CD8-positive, alpha-beta memory T cell (primary cell): ENCODE measurements at places on chromosomes 3 and 15.
A peak's percentile ranks its signal among the peaks of the same experiment; 100 is the strongest.

DNA sequence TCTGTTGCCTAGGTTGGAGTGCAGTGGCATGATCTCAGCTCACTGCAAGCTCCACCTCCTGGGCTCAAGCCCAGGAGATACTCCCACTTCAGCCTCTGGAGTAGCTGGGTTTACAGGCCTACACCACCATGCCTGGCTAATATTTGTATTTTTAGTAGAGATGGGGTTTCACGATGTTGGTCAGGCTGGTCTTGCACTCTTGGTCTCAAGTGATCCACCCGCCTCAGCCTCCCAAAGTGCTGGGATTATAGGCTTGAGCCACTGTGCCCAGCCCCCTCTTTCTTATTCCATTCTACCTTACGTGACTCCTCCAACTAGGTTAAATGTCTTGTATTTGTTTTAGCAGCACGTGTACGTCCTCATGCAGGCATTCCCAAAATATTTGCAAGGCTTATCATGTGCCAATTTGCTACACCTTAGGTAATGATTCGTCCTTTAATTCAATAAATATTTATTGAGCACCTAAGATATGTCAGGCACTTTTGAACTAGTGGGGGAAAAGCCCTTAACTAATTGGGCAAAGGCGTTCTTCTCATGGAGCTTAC lies 14.9 kb upstream of the MAGI1 start:
- DNase-seq: no peak

DNA sequence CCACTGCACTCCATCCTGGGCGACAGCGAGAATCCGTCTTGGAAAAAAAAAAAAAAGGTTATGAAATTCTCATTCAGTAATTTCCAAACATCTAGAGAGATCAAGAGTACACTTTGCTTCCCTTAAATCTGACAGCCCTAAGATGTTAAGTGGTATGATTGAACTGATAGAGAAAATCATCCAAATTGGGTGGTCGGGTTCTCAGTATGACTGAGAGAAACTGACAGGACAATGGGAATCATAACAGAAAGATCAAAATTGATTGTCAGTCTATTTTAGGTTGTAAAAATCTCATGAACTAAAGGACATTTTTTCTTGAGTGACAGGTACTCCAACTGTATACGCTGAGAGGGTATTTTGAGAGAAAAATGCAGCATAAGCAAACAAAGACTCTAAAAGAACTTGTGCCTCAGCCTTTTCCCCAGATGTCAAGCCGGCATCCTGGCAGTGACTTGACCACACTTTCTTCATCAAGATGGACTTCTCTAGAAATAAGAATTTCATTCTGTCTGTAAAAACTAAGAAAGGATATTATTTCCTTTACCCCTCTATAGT lies 65.8 kb downstream of the MYO5A start:
- no peak for DNase-seq

- DNase-seq: no peak
Observed at GRCh38 chr3:120559242-120560061, 36.7 kb upstream of the NDUFB4 start.

GRCh38 chr3:37683321-37683720 lies 178.4 kb upstream of the CTDSPL start:
- DNase-seq: no peak

GRCh38 chr3:125313060-125313635 lies 62.0 kb downstream of the ZNF148 start:
- no peak for DNase-seq

DNA sequence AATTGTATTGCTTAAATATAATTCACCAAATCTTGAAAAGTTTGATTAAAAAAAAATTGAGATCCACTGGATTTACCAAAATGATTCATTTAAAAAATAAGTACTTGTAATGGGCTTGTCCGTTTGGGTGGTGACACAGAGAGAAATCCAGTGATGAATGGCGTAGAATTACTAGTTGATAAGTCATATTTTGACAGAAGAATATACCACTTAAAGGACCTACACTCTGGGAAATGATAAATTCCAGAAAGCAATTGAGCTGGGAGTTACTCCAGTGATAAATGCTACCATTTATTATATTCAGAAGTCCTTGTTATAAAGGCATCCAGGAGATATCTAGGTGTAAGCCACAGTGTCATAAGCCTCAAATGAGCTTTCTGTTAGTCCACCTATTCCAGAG lies 141.8 kb upstream of the CFAP20DC start:
- no peak for DNase-seq

DNA sequence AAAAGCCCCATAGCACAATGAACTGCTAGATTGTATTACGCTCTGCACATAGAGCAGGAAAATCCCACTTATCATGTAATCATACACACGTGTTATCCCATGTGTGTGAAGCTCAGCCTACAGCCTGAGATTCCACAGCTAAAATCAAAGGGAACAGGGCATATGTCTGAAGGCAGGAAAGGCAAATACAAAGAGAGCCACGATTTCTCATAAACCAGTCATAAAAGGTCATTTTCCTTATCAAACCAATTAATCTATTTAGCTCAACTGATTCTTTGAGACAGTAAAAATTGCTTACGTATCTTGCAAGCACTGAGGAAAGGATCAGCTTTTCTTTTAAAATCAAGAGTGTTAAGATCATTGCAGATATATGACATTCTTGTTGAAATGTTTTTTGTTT lies 199.5 kb upstream of the TBL1XR1 start:
- no peak for DNase-seq

DNA sequence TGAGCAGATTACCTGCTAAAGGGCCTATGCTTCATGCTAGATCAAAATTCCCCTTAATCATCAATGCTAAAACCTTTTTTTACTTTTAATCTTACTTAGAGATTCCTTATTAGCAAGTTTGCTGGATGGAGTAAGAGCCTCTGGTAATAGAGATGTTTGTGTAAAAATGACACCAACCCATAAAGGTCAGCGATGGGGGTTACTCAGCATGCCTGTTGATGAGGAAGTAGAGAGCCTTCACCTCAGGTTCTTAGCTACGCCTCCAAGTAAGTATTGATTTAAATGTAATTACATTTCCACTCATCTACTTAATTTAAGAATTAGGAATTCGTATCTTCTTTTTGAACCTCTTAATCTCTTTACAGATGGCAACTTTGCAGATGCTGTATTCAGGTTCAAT lies 38.8 kb downstream of the DNAJC13 start:
- DNase-seq: no peak

GRCh38 chr15:87758794-87759418 lies 497.6 kb downstream of the NTRK3 start:
- DNase-seq: no peak

DNA sequence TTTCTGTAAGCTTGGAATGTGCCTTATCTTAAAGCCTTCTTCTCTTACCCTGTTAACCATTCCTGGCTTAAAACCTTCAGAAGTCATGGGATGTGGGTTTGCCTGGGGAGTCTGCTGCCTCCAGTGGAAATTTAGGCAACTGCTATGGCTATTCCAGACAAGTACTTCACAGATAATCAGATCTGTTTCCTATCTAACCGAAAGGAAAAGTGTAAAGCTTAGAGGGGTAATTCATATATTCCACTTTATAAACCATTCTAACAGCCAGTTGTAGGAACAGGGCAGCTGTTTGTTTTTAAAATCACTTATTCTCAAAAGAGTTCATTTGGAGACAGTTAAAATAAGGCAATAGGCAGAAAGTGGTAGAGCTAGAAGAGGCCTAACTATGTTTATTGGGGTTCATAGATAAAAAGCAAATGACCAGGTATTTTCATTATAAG lies 219.9 kb downstream of the TCF12 start:
- DNase-seq: no peak

DNA sequence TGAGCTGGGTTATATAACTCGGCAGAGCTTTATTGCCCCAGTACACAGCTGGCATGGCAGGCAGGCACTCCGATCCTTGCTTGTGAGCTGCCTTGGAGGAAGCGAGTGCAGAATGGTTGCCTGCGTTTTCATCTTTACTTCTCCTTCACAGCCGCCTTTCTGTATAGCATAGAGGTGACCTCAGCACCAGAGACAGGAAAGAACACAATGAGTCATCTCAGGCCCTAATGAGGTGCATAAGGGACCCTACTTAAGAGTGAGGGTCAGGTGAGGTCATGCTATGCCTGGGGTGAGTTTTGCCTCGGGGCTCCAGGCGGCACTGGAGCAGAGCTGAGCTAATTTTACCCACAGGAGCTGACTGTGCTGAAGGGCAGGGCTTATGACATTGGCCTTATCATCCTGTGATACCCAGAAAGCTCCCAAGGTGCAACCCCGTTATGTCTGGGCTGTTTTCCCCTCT lies 43.5 kb downstream of the LPP start:
- DNase-seq: no peak

GRCh38 chr3:44077267-44077666 lies 164.4 kb upstream of the TOPAZ1 start:
- no peak for DNase-seq

- DNase-seq: peak; percentile 31
Observed at GRCh38 chr3:13507570-13508339, 27.6 kb downstream of the HDAC11 start.

DNA sequence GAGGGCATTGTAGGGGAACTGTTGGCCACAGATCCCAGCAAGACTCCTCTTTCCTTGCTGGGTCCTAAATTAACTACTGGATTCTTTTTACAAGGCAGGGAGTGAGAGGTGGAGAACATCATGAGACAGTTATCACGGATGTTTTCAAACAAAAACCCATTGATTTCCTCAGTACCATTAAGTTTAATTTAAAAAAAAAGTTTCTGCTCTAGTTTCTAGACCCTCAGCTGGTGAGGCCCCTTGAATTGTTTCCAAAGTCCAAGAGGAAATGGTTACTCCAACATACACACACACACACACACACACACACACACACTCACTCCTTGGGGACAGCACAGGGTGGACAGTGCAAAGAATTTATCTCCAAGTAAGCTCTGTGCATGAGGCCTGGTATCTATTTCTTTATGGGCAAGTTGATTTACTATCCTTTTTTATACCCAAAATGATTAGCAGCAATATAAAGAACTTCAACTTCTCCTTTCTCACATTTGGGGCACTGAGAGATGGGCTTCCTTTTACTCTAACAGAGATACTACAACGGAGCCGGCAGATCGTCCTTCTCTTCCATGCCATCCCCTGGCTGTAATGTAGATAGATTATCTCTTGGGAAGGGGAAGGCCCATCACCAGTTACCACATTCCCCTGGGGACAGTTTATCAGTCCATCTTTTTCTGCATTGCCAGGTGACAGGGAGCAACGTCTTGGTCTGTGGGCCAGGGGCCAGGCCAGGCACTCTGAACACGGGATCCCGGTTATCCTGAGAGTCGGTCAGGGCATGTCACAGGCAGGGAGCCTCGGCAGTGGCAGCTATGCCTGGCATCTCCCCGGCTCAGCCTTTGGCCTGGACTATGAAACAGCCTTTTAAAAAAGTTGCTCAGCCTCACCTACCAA lies 54.7 kb downstream of the CORO2B start:
- DNase-seq: no peak

DNA sequence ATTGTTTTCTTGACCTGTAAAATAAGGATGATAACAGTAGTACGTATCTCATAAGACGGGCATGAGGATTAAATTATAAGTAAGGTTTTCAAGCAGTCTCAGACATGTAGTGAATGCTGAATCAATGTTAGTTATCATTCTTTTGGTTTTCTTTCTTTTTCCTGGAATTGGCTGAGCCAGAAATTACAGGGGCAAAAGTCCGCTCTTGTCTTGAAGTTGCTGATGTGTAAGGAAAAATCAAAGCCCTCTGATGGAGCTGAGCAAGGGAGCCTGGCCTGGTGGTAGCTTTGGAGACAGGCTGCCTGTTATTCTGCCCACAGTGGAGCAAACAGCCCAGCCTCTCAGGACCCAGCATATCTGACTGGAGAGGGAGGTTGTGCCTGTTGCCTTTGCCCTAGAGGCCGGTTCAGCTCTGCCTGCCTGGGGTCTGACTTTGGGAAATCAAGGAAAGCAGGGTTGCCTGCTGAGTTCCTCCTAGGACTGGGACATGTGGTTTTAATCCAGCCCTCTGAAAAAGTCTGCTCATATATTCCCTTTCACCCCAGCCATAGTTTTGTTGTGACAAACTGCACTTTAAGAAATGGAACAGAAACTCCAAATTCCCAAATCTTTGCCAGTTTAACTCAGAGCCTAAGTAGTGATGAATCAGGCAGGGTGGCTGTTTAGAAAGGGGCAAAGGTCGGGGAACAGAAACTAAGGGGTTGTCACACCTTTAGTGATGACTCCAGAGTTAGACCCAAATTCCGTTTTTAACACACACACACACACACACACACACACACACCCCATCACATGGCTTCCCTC lies 40.1 kb downstream of the GASK1A start:
- DNase-seq: no peak

GRCh38 chr3:166444336-166444735 lies 607.1 kb upstream of the BCHE start:
- DNase-seq: no peak

DNA sequence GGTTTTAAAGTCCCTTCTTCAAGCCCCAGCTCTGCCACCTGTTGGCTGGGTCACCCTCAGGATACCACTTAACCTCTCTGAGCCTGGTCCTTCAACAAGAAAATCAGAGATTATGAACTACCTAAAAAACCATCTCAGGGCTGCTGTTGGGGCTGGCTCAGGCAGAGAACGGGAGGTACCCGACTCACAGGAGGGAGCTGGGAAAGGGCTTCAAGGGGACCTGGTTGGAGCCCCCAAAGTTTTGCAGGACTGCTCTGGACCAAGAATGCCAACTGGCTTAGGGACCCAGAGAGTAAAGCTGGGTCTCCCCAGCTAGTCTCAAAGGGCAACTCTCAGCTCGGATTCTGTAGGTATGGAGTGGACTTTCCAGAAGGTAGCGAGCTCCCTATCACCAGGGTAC lies 41.5 kb downstream of the WNT7A start:
- DNase-seq: no peak

DNA sequence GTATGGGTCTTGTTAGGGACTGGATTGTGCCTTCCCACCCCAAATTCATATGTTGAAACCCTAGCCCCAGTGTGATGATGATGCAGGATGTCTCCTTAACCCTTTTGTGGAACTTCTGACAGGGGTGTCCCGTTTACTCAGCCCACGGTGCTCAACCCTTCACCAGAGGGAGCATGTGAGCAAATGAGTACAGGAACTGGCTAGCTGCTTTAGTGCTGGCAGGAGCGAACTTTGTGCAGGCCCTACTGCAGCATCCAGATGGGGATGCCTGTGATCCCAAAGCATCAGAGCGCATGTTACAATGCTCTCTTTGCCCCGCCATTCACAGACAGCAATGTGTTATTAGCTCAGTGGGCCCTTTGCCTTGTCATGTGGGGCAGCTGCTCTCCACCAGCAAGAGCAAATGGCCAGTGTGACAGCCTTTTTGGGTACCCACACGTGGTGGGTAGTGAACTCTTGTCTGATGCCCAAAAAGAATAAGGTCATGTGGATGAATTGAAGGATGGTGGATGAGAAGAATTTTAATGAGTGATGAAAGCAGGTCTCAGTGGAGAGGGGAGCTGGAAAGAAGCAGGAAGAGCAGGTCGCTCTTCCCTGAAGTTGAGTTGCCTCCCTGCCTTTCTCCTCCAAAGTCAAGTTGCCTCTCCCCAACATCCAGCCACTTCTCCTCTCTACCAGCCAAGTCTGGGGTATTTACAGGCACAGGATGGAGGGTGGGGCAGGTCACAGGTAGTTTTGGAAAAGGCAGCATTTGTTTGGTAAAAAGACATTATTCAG lies 63.3 kb upstream of the STRIT1 start:
- DNase-seq: no peak

GRCh38 chr15:59150185-59150584 lies 45.2 kb downstream of the CCNB2 start:
- DNase-seq: no peak

- peak; percentile 5 for DNase-seq
Observed at GRCh38 chr3:177057768-177058167, 139.5 kb downstream of the TBL1XR1 start.

- DNase-seq: no peak
Observed at GRCh38 chr15:67501836-67502461, 19.0 kb upstream of the C15orf61 start.

- no peak for DNase-seq
Observed at GRCh38 chr3:178436773-178437172, 99.5 kb upstream of the KCNMB2 start.
